ENCODE measurements at places on chromosomes 7 and 10.

DNA sequence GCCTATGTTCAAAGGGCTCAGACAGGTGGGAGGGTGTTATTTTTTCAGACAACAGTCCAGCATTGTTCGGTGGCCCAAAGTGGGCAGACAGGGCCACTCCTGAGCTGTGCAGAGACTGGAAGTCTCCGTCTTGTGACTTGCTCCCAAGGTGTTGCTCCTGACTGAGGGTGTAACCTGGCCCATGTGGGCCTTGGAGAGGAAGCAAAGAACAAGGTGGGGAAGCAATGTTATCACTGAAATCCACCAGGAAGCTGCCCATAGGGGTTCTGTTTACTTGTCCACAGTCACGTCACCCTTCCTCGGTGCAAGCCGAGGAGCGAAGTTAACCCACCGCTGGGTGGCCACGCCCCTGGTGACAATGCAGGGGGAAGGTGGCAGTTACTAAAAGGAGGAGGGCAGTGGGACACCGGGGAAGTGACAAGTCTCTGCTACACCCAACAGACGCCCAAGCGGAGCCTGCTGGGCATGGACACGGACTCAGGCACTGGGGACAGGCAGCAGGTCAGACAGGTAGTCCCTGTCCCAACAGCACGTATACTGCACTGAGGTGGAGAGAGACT, 311.6 kb upstream of the MKI67 start:
- no peak for DNase-seq

GRCh38 chr10:132585732-132586722, 48.4 kb downstream of the INPP5A start:
- no peak for DNase-seq

DNA sequence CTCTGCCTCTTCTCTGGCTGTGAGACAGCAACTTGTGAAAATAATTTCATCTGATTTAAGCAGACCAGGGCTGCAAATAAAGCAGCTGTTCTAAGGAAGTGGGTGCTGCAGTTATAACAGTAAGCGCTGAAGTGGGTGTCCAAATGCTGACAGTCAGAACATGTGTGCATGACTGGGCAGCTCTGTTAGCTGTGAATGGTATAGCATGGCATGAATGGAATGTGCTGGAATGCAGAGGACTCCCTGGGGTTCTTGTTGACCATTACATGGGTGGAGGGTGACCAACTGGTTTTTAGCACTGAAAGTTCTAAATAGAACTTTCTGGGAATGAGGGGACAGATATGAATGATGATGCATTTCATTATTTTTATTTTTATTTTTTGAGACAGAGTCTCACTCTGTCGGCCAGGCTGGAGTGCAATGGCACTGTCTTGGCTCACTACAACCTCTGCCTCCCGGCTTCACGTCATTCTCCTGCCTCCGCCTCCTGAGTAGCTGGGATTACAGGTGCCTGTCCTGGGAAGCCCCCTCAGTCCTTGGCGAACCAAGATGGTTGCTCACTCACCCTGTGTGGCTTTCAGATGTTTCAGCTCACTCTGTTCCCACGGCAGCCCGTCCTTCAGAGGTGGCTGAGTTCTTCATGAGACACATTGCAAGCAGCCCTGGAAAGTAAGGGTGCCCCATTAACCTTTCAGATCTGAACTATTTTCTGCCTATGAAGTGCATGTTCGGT, 319.8 kb upstream of the PHYHIPL start:
- no peak for DNase-seq

- DNase-seq = no peak
Observed at GRCh38 chr10:78746155-78746763, 322.5 kb upstream of the ZMIZ1 start.

- DNase-seq = no peak
Observed at GRCh38 chr7:115731796-115732471, 298.6 kb downstream of the TFEC start.

- no peak for DNase-seq
Observed at GRCh38 chr10:20363684-20364083, 533.4 kb downstream of the NEBL start.

- DNase-seq = no peak
Observed at GRCh38 chr10:48511066-48511874, 93.6 kb downstream of the ARHGAP22 start.

- no peak for DNase-seq
Observed at GRCh38 chr7:52639126-52639525, 396.3 kb upstream of the POM121L12 start.

All from GM13977 (cell line).